ENCODE measurements at places on chromosomes 3 and 15.

DNA sequence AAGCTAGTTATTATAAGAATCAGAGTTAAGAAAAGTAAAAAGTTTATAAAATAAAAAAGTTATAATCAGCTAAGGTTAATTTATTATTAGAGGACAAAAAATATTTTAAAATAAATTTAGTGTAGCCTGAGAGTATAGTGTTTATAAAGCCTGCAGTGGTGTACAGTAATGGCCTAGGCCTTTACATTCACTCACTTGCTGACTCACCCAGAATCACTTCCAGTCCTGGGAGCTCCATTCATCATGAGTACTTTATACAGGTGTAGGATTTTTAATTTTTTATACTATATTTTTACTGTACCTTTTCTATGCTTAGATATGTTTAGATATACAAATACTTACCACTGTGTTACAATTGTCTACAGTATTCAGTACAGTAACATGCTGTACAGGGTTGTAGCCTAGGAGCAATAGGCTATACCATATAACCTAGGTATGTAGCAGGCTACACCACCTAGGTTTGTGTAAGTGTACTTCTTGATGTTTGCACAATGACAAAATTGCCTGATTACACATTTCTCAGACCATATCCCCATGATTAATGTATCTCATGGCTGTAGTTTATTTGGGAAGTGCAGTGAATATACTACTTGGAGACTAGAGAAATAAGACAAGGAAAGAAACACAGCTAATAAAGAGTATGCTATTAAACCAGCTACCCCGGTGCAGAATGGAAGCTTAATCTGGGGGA is 101.9 kb upstream of the GALNT15 start:
- DNase-seq: no peak

- DNase-seq: no peak
Observed at GRCh38 chr3:21020681-21021080, 730.3 kb downstream of the ZNF385D start.

GRCh38 chr3:180802837-180803236 is 109.6 kb upstream of the FXR1 start:
- no peak for DNase-seq

- DNase-seq: no peak
Observed at GRCh38 chr3:150464684-150465083, 56.6 kb downstream of the TSC22D2 start.

GRCh38 chr3:46019707-46020106 is 7.6 kb downstream of the XCR1 start:
- no peak for DNase-seq

GRCh38 chr3:123297627-123297899 is 95.8 kb downstream of the SEC22A start:
- no peak for DNase-seq

GRCh38 chr3:193879864-193880242 is 256.1 kb upstream of the HES1 start:
- no peak for DNase-seq

- no peak for DNase-seq
Observed at GRCh38 chr15:42175671-42176070, 19.2 kb upstream of the PLA2G4F start.

- no peak for DNase-seq
Observed at GRCh38 chr3:190855151-190855550, 7.3 kb downstream of the GMNC start.

DNA sequence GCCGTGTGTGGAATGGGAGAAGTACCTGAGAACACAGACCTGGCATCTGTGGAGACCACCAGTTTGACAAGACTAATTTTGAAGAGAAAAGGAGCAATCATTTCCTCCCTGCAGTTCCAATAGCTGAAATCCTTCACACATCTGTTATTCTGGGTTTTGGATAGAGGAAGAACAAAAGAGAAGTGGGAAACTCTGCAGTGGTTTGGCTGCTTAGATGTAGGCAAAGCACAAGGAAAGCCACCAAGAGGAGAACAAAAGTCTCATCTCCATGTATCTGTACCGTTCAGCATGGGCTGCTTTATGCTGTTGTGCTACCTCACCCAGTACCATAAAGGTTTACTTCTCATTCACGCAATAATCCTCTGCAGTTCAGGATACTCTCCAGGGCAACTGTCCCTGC is 153.1 kb upstream of the COL8A1 start:
- no peak for DNase-seq

DNA sequence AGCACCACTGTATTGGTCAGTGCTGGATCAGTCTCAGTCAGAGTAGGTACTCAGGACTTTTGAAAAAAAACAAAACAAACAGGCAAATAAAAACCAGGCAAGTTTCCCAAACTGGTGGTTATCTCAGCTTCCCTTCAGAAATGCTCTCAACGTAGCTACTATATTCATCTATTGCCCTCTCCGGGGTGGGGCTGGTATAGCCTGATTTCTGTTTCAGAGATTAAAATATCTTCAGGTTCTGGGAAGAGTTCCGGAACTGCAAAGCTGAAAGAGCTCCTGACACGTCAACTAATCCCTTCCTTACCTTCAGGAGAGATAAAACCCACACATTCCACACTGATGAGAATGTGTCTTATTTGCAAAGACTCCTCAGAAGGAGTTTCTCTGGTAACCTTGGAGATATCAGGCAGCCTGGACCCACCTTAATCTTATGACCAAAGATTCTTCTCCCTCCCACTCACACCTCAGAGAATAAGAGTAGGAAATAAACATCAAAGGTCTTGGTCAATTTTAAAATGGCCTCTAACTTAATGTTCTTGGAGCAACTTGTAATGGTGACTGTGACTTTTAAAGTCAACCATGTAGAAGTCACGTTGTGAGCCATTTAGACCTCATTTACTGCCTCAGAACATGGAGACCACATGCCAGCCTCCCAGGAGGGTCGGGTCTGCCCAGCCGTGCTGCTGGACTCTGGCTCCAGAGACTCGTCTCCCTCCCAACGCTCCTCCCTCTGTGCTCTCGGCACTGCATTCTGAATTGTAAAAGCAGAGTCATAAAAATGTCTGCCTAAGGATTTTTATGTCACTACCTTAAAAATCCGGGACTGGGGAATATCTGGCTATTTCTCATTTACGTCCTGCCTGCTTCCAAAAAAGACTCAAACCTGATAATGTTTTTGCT is 53.8 kb downstream of the CDCP1 start:
- DNase-seq: no peak

DNA sequence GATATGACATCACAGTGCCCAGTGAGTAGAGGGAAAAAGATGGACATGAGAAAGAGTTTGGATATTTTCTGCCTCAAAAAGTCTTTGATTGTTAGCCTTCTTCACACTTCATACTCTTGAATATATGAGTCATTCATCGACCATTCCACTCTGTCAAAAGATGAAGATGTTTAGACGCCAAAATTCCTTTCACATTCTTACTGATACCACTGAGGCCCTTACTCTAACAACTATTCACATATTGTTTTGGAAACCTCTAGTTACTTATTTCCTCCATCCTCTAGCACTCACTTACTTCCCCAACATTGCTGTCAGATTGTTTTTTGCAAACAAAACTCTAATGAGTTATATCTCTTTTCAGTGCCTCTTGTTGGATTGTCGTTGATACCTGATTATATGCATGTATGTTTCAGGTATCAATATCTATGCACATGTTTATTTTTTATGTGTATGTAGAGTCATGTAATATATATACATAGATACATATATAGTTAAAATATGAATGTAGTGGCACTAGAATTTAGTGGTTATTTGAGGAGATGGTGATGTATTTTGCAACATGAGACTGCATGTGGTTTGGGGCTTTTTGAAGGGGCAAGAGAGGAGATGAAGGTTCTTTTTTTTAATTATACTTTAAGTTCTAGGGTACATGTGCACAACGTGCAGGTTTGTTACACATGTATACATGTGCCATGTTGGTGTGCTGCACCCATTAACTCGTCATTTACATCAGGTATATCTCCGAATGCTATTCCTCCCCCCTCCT is 40.0 kb upstream of the OR5H6 start:
- no peak for DNase-seq

- peak; percentile 44 for DNase-seq
Observed at GRCh38 chr15:47961401-47962090, 159.2 kb upstream of the SLC24A5 start.

DNA sequence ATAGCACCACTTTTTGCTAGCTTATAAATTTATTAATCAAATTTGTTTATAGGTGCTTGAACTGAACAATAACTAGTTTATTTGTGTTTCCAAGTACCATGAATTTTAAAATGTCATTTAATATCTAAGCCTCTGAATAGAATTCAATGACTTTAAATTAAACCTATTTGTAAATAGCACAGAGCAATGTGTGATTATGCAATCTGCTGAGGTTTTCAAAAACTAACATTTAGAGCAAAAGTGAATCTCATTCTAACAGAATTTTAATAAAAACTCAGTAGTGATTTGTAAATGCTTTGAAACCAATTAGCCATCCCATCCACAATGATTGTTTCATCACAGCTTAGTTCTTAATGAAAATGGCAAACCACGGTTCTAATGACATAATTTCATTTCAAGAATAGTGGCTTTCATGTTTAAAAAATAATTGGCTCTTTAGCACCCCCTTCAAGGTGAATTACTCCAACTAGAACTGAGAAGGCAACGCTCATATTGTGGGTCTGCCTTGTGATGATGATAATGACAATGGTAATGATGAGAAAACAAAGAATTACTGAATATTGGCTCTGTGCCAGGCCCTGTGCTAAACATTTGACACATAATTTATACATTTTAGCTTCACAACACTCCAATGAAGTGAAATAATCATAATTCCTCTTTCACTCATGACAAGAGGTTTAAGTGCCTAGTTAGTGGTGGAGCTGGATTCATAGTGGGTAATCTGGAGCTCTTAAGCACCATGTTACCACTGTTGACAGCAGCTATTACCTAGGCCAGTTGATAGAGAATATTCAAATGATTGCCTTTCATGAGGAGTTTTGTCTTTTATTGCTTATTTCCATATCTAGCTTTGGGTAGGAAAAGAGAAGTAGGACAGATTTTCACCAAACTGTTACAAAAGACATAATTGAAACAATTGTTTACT is 145.7 kb downstream of the RBMS3 start:
- DNase-seq: no peak

GRCh38 chr15:61857169-61857829 is 202.9 kb downstream of the VPS13C start:
- no peak for DNase-seq

DNA sequence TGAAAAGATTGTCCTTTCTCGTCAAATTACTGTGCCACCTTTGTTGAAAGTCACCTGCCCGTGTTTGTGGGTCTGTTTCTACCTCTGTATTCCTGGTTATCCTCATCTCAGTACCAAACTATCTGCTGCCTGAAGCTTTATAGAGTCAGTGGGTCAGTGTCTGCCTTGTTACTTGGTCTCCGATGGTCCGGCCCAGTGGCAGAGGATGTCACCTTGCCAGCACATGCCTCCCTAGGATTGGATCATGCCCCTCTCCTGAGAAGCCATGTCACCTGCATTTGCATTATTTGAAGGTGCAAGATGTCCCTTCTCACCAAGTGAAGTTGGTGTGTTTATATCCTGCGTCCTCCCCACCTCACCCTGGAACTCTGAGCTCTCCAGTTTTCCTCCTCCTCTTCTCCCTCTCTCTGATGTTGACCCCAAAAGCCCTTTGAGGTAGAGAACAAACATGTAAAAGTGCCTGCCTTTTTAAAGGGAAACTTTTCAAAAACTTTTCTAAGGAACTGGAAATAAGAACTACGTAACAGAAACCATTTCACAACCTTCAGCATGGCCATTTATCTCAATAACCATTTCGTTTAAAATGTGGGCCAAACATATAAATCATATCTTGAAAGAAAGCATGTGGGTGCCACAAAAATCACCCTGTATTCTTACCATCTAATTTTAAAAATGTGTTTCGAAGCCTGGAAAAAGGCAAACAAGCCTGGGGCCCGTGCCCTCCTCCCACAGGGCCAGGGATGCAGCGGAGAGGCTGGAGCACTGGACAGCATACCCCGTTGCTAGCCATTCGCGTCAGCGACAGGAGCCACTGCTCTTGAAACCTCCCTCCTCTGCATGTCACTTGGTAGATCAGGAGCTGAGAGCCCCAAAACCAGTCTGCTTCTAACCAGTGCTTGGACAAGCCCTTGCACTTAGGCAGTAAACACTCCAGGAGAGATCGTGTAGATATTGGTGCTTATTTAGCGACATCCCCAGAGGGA is 102.1 kb downstream of the VGLL4 start:
- no peak for DNase-seq

DNA sequence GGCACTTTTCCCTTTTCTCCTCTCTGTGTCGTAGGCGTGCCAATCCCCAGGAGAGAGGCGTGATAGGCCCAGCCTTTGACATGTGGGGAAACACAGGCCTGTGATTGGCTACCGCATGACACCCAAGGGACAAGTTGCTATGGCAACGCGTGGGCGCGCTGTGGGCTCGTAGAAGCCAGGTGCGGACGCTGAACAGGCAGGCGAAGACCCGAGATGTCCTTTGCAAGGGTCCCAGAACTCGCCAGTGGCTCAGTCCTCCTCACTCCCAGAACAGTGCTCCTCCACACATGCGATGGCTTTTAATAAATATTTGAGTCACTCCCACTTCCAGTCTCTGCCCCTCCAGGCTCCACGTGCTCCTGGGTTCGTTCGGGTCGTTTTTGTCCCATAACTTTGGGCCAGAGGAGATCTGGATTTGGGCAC is 4.2 kb downstream of the SLC51B start:
- peak; percentile 96 for DNase-seq

DNA sequence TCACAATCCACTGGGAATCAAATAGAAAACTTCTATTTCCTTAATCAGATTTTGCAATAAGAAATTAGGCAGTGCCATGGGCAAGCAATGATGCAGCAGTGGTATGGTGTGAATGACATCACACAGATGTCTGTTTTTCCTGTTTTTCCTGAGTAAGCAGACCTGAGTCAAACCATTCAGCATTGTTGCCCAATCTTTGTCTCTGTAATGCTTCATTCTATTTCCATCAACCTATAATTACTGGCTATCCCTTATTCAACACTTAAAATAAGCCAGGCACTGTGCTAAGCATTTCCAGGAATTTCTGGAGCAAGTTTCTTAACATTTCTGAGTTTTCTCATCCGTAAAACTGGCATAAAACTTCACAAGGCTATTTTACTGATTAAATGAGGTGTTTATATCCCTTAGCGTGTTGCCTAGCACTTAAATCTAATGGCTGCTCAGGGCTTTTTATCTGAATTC is 11.3 kb upstream of the OXSR1 start:
- no peak for DNase-seq

DNA sequence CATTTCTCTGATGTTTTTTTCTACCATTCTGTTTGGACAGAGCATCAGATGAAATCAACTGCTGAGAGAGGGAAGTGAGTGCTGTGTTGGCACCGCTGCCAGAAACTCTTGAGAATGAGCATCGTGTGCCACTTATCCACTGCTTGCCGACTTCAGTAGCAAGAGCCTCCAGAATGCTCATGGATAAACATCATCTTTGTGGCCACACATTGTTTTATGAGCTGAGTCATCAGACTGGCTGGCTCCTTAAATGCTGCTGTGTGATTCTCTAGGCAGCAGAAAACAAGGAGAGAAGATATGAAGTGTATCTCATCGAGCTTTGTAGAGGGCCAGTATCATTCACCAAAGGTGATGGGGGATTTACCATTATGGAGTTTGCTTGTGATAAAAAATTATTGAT is 3.4 kb upstream of the DOCK3 start:
- no peak for DNase-seq

GRCh38 chr15:85408270-85408746 is 27.9 kb downstream of the AKAP13 start:
- DNase-seq: peak; percentile 52

- peak; percentile 31 for DNase-seq
Observed at GRCh38 chr15:85555875-85556617, 175.6 kb downstream of the AKAP13 start.
